OCI-M1 (cell line): ENCODE measurements at places on chromosomes 11 and 22.

GRCh38 chr22:38766076-38766777 lies 10.4 kb upstream of the SUN2 start:
- DNase-seq, result peak; percentile 26

GRCh38 chr11:110196884-110197420 lies 99.5 kb downstream of the RDX start:
- DNase-seq, result no peak

GRCh38 chr11:48083421-48083820 lies 103.1 kb downstream of the PTPRJ start:
- no peak for DNase-seq

GRCh38 chr11:87215236-87215635 lies 177.5 kb downstream of the TMEM135 start:
- DNase-seq, result peak; percentile 63

- no peak for DNase-seq
Measured at GRCh38 chr11:61962213-61963015, 5.0 kb downstream of the FTH1 start.

DNA sequence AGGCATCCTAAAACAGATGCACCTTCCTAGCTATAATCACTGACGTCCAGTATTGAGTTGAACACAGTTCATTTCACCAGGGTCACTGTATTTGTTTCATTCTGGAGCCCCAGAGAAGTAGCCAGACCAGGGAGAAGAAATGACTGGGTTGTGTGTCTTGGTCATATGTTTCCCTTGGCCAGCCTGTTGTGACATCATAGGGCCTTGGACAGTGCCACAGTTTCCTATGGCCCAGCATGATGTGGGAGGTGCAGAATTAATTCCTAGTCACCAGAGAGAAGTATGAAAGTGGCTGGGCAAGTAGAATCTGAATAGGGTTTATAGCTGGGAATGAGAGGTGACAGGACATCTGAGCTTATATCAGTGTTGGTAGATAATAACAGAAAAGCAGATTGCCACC lies 84.0 kb upstream of the ZBED5 start:
- DNase-seq, result no peak
